ENCODE measurements at places on chromosomes 11 and 22.
A peak's percentile ranks its signal among the peaks of the same experiment; 100 is the strongest.

DNA sequence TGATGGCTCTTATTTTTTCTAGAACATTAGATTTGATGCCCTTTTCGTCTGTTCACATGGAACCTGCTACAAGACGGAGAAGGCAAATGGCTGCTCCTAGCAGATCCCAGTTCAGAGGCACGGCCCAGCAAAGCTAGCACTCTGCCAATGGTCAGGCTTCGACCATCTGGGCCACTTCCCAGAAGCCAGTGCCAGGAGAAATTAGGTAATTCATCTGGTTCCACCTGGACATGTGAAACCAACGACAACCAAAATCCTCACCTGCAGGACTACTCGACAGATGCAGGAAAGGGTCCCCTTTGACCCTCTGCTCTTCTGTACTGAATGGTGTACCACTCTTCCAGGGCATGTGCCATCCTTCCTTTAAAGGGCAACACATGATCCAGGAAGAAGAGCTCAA lies 25.4 kb downstream of the MICAL3 start:
- DNase-seq, result no peak

DNA sequence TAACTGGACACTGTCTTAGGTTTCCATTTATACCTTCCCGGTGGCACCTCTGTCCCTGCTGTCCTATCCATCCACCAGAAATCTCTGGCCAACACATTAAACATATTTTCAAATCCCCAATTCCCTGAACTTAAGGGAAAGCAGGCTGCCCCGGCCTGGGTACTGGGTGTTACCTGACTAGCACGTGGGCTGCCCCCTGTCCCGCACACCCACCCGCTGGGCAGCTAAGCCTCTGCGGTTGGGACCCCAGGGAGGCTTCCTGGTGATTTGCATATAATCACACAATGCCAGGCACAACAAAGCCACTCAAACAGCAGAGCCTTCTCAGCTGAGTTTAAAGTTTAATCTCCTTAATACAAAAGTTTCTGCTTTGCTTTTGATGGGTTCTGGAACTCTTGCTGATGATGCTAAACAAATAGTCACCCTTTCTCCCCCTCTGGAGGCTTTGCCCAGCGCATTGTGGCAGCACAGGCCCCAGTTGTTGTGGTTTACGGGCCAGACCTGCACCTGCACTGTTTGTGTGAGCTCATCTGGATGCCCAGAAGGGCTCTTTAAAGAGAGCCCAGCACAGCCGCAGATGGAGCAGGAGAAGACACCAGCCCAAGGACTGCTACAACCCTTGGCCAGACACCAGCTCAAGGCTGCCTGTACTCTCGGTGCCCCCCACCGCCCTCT lies 59.9 kb upstream of the POU2AF1 start:
- DNase-seq, result no peak

GRCh38 chr11:32333320-32333991 lies 101.9 kb downstream of the WT1 start:
- DNase-seq, result peak; percentile 83

GRCh38 chr22:36221799-36222751 lies 17.3 kb downstream of the APOL2 start:
- no peak for DNase-seq

- no peak for DNase-seq
Measured at GRCh38 chr22:49885281-49885680, 31.6 kb downstream of the ZBED4 start.

DNA sequence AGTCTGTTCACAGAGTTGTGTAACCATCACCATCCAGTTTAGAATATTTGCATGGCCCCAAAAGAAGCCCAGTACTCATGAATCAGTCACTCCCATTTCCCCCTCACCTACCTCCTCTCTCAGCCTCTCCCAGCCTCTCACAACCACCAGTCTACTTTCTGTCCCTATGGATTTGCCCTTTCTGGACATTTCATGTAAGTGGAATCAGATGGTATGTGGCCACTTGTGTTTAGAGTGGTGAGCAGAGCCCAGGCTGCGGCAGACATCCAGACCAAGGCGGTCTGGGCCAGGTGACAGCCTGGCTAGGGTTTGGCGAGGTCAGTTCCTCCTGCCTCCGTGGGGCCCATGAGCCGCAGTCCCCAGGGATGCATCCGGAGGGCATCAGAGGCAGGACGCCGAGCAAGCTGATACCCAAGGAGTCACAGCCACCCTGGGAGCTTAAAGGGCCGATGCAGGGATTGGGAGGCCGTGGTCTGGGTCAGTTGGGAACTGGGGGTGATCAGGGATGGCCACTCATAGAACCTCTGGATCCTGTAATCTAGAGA lies 53.3 kb upstream of the CLDN5 start:
- DNase-seq, result no peak

DNA sequence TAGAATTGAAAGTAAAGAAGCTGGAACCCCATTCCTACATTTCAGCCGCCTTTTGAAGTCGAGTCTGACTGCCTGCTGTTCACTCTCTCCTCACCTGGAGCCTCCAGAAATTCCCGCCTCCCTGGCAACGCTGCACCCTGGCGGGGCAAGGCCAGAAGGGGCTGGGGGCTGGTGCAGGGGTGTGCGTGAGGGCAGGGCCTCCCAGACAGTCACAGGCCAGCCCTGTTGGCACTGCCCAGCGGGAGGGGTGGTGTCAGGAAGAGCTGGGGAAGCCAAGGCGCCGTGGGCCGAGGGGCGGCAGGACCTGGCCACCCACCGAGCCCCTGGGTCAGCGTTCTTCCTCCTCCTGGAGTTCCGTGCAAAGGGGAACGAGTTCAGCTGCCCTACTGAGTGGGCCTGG lies 123.2 kb downstream of the KCNQ1OT1 start:
- DNase-seq, result no peak

All from right kidney (tissue), 9 donors.